ENCODE measurements at places on chromosomes 3 and 15. TPM values are rescaled to one million over a fixed set of nuclear protein-coding genes. Genes with fewer than 3 reads are reported as not detected.

AADACL2 gene
- not detected for total RNA-seq

FOXB1 gene
- total RNA-seq = not detected

PLA2G4B gene
- 0.13 TPM for total RNA-seq

PIK3CA gene
- 20.8 TPM for total RNA-seq

ATP13A4 gene
- 0.13 TPM for total RNA-seq

Measured in dermis microvascular lymphatic vessel endothelial cell (primary cell).